ENCODE measurements at places on chromosomes 11 and 22.

- no peak for DNase-seq
Measured at GRCh38 chr11:119402470-119402869, 20.5 kb downstream of the THY1 start.

DNA sequence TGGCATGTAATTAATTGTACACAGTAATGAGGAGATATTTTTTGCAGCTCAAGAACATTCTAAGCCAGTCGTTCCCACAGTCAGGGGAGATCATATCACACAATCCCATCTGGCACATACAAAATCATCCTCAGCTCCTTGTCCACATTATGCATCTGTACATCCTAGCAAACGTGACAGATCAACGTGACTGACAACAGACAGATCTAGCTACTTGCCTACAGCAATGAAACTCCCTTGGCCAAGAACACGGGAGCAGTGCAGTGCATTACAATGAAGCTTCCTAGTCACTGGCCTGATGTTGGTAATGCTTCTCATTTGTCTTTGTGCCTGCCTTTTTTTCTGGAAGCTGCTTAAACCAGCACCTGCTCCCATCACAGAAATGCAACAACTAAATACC, 24.5 kb upstream of the GUCY1A2 start:
- DNase-seq = no peak

GRCh38 chr22:48536541-48537342, 1290.9 kb downstream of the BRD1 start:
- no peak for DNase-seq

DNA sequence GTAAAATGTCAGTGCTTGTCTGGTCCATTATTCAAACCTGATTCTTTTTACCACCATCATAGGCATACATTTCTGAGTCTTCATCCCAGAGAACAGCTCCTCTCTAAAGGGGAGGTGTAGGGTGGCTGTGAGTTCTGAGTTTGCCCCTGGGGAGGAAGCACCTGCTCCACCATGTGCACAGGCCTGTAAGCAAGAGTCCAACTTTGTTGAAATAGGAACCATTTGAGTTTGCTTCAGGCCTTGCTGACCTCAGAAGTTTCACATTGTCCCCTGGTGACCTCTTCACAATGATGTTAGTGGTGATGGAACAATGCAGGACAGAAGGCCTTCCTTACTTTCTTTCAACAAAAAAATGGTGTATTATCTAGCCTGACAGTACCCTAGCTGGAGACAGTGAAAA, 54.6 kb upstream of the TOP3B start:
- no peak for DNase-seq

DNA sequence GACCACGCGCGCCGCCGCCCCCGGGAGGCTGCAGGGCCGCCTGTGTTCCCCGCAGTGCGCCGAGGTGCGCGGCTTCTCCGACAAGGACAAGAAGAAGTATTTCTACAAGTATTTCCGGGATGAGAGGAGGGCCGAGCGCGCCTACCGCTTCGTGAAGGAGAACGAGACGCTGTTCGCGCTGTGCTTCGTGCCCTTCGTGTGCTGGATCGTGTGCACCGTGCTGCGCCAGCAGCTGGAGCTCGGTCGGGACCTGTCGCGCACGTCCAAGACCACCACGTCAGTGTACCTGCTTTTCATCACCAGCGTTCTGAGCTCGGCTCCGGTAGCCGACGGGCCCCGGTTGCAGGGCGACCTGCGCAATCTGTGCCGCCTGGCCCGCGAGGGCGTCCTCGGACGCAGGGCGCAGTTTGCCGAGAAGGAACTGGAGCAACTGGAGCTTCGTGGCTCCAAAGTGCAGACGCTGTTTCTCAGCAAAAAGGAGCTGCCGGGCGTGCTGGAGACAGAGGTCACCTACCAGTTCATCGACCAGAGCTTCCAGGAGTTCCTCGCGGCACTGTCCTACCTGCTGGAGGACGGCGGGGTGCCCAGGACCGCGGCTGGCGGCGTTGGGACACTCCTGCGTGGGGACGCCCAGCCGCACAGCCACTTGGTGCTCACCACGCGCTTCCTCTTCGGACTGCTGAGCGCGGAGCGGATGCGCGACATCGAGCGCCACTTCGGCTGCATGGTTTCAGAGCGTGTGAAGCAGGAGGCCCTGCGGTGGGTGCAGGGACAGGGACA, 2.7 kb downstream of the NLRP6 start:
- DNase-seq = no peak

DNA sequence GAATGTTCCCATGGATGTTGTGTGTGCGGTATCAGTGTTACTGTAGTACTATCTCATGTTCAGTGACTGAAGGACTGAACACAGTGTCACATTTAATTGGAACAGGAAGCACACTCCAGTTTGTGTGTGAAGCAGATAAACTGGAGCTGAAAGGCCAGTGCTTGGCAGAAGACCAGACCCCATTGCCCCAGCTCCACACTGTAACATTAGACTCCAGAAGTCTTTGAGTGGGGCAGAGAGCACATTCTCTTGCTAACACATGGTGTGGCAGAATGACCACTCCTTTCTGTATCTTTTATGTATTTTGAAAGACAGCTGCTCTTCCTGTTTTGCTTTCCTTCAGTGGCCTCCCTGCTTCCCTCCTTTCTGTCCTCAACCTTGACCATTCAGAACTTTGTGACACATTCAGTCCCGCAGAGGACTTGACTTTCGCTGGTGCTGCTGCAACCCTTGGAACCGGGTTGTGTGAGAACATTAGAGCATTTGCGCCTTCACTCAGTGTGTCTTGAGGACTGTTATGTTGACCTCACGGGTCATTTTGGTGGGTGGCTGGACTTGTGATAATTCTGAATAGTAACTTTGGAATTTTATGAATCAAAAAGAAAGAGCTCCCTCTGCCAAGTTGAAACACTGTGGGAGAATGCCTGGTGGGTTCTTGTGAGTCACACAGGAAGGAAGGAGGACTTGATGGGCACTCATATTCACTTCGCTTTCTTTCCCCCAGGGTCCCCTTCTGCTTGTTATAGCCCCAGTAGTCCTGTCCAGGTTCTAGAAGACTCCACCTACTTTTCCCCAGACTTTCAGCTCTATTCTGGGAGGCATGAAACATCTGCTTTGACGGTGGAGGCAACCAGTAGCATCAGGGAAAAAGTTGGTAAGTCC, 26.4 kb downstream of the AMOTL1 start:
- no peak for DNase-seq

Data from H9 (cell line).